ENCODE measurements at places on chromosomes 2 and 18.

GRCh38 chr18:28771849-28772248, 594.9 kb upstream of the CDH2 start:
- DNase-seq: no peak

- no peak for DNase-seq
Measured at GRCh38 chr18:6646801-6647200, 82.7 kb upstream of the ARHGAP28 start.

DNA sequence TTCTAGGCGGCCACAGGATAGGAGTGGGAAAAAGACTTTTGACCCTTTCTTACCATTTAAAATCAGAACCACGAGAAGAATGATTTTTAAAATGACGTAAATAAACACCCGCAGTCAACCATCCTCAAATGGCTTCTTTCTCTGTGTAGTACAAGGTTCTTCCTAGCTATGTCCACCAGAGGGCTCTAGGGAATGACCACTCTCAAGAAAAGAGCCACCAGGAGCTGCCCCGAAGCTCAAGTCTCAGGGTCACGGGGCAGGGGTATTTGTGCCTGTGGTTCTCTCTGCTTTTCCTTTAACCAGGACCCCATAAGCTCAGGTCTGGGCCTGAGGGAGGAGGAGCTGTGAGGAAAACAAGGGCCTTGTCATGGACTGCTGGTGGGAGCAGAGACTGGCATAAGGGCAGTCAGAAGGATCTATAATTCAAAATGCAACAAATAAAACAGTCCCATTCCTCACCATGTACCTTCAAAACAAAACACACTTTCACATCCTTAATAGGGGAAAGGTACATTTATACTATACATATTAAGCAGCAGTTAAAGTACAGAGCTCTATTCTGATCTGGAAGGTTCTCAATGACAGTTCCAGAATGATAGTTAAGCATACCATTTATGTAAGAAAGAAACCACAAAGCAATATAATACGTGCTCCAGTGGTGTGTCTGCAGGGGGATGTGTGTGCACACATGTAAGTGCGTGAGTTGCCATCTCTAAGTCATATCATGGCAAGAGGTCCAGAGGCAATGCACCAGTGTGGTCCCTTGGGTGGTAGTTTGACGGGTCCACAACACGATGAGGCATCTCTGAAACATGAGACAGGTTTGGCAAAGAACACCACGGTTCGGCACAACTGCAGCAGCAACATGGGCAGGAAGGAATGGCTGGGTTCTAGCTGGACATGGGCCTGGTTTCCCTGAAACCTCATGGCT, 18.6 kb downstream of the LYPD1 start:
- DNase-seq: no peak

DNA sequence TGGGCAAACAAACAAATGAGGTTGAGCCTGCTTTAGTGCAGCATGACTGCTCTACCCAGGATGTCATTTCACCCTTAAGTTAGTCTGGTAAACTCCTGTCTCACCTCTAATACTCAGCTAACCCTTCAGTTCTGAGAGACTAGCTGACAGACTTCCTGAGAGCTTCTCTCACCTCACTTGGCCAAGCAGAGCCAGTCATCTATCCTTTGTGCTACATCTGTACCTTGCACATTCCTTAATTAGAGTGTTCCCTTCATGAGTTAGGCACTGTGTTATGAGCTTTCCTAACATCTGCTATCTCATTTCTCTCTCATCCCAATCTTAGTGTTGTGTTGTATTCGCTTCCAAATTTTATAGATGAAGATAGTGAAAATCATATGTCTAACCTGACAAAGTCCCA, 220.1 kb upstream of the PIK3C3 start:
- no peak for DNase-seq

DNA sequence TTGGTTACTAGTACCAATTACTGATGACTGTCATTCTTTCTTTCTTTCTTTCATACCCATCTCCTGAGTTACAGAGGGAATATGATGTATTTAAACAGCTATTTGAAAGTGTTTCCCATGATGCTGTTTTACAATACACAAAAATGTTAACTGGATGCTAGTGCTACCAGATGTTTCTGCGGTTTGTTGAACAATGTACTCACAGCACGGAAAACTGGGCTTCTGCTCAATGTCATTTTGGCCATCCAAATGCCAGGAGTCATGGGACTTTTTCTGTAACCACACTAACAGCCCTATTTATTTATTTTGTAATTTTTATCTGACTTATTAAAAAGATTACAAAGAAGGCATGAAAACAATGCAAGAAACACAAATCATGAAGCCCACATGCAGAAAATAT, 313.8 kb downstream of the RIT2 start:
- DNase-seq: no peak

- DNase-seq: no peak
Measured at GRCh38 chr2:216447293-216447692, 35.0 kb downstream of the SMARCAL1 start.

DNA sequence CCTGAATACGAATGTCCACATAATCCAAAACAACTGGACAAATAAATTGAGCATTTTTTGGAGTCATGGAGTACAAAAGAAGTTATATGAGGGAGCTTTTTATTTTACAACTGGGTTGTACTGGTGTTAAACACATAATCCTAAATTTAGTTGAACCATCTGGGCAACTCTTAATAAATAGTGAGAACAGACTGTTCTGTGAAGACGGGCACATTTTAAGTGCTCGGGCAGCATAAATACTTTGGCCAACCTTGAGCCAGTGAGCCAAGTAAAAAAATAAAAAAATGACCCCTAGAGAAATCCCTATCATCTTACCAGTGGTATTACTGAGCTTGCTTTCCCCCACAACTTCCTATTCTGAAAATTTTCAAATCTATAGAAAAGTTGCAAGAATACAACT, 50.9 kb upstream of the PSME4 start:
- DNase-seq: no peak

DNA sequence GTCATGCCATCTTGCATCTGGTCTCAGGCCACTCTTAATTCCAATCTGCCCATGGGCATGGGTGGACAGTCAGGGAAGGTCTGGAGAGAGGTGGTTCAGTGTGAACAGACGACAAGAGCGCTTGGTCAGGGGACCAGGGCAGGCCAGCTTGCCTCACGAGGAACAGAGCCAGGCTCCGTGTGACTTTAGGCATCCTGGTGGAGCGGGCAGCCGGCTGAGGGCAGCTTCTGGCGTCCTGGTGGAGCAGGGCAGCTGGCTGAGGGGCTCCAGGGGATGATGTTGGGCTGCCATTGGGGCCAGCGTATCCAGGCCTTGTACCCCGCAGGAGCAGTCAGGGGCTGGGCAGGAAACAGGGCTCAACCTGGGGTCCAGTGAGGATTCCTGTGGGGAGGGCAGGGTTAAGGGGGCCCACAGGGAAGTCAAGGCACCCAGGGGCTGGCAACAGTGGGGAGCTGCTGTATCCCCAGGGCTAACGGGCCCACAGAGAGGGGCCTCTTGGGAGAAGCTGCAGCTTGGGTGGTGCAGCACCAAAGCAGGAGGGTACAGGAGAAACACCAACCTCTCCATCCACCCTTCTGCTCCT, 197.9 kb upstream of the TWIST2 start:
- no peak for DNase-seq

GRCh38 chr2:239405071-239405470, 4.3 kb upstream of the HDAC4 start:
- DNase-seq: no peak

Measured in 8988T (cell line).